GM23338 (cell line): ENCODE measurements at places on chromosomes 16 and 17. TPM values are rescaled to one million over a fixed set of nuclear protein-coding genes. Genes with fewer than 3 reads are reported as not detected.
A peak's percentile ranks its signal among the peaks of the same experiment; 100 is the strongest.

DNA sequence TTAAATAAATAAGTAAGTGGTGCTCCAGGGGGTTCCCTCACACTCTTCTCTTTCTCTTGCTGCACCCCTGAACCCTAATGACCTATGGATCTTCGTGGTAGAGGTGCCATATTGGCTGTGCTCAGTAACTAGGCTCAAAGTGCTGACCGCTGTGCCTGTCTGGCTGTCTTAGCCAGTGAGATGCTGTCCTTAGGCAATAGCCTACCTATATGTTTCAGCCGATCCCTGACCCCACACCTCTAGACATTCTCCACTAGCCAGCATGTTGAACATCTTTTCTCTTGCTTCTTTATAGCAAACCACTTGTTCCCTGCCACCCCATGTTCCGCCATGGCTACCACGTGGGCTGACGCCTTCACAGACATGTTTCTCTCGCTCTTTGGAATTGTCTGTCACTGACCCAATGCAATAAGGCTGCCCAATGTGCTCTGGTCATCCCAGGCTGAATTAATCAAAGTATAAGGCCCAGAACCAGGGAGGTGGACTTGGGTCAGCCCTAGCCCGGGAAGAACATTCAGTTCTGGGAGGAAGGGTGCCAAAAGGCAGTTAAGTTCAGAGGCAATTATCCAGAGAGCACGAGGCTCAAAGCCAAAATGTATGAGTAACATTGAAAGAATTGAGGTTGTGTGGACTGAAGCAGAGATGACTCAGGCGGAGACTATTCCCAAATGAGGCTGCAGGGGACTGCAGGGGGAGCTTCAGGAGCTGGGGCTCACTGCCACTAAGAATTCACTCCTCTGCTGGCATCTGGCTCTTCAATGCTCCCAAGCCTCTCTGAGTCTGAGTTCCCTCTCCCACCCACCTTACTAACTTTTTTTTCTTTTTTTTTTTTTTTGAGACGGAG is 28.7 kb upstream of the TNRC6A start:
- DNase-seq: peak; percentile 64
- H3K27ac ChIP-seq: no peak overlapping the region
- no peaks in the 10 kb centered on the region for H3K36me3 ChIP-seq
- no peaks in the 10 kb centered on the region for H3K27me3 ChIP-seq
- no peak overlapping the region for H3K4me3 ChIP-seq
- H3K4me1 ChIP-seq: peaks cover 6% of the 10 kb centered on the region; the same call in 1 of the 2 replicates

- peak; percentile 62 for DNase-seq
- H3K27me3 ChIP-seq: no peaks in the 10 kb centered on the region
- H3K27ac ChIP-seq: no peak overlapping the region
- H3K4me3 ChIP-seq: no peak overlapping the region
- H3K36me3 ChIP-seq: no peaks in the 10 kb centered on the region
- no peaks in the 10 kb centered on the region for H3K4me1 ChIP-seq
Measured at GRCh38 chr17:69058165-69058564, 2.6 kb downstream of the ABCA9 start.

TBC1D3E gene
- not detected in 2 replicates for total RNA-seq

- H3K4me3 ChIP-seq: no peak overlapping the region
- no peak overlapping the region for H3K27ac ChIP-seq
- no peak for DNase-seq
- peaks cover 5% of the 10 kb centered on the region for H3K4me1 ChIP-seq
Measured at GRCh38 chr17:16377941-16378341, 3.0 kb upstream of the UBB start.

NOS2 gene
- 1.8 and 2.7 TPM in 2 replicates for total RNA-seq

- DNase-seq: no peak
- H3K4me3 ChIP-seq: no peak overlapping the region
- H3K36me3 ChIP-seq: no peaks in the 10 kb centered on the region; the same call in 1 of the 2 replicates
- H3K4me1 ChIP-seq: peaks cover 7% of the 10 kb centered on the region; the same call in 1 of the 2 replicates
- no peaks in the 10 kb centered on the region for H3K27me3 ChIP-seq
Measured at GRCh38 chr16:47504599-47504998, 43.5 kb downstream of the PHKB start.

DNA sequence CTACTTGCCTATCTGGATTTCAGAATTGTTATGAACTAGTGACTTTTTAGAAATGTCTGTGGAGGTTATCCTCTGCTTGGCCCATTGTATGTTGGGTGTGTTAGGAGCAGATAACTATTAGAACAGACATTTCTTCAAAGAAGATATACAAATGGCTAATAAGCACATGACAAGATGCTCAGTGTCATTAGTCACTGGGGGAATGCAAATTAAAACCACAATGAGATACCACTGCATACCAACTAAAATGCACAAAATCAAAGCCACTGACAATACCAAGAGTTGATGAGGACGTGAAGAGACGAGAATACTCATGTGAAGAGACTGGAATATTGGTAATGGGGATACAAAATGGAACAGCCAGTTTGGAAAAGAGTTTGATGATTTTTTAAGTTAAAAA is 39.2 kb downstream of the CEP112 start:
- H3K4me1 ChIP-seq: no peaks in the 10 kb centered on the region
- DNase-seq: no peak
- H3K36me3 ChIP-seq: no peaks in the 10 kb centered on the region

DNA sequence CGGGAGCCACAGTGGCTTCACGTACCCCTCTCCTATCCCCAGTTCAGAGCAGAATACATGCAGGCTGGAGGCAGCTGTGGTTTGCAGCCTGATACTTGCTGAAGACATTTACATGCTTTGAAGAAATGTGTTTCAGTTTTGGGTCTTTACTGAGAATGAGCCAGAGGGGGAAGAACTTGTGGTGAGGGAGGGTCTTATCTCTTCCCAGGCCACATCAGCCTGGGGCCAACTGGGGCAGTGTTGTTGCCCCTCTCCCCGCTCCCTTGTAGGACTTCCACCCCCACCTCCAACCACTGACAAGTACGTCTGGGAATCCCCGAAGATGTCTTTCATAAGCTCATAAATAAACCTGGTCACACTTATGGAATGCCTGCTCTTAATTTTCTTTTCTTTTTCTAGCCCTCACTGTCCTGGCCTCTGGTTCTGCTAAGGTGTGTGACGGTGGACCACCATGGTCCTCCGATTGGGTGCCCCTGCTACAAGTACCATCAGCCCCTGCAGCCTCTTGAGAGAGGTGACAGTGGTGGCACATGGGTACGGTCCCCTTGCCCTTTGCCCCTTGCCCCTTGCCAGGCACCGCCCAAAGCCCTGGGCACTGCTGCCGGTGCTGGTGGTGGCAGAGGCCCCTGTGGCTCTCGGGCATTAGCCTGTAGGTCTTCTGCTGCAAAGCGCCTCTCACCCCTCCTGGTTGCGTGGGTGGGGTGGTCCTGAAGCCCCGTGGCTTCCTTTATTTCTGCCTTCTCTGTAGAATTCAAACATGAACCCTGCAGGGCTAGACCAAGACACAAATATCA is 144.8 kb upstream of the RPH3AL start:
- no peak overlapping the region for H3K4me3 ChIP-seq
- H3K27ac ChIP-seq: no peak overlapping the region
- H3K27me3 ChIP-seq: no peaks in the 10 kb centered on the region
- no peaks in the 10 kb centered on the region for H3K36me3 ChIP-seq

- no peaks in the 10 kb centered on the region for H3K4me1 ChIP-seq
- no peak for DNase-seq
- no peaks in the 10 kb centered on the region for H3K27me3 ChIP-seq
- H3K36me3 ChIP-seq: 0 out of 2 replicates have a peak, but pooled peaks cover 7% of the 10 kb centered on the region
- no peak overlapping the region for H3K4me3 ChIP-seq
Measured at GRCh38 chr17:4823373-4824089, 9.6 kb upstream of the MINK1 start.

LRRC37A3 gene
- total RNA-seq: 5.6 and 7.3 TPM in 2 replicates

PRAC2 gene
- total RNA-seq: not detected in 2 replicates

DNA sequence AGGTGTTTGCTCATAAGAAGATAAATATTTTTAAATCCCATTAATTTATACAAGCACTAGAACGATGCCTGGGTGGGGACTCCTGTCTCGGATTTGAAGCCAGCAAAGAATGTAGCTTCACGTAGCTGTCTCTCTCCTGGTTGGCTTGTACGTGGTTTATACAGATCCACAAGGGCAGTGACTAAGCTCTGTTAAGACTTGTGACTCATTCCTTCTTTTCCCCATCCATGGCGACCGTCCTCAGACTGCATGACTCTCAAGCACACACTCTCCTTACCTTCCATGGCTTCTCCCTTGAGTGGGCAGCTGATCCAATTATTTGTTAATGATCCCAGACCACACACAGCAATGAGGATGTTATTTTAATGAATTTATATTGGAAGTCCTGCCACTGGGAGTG is 679.7 kb upstream of the SOX9 start:
- H3K27me3 ChIP-seq: no peaks in the 10 kb centered on the region
- H3K36me3 ChIP-seq: no peaks in the 10 kb centered on the region
- no peaks in the 10 kb centered on the region for H3K4me1 ChIP-seq

- H3K4me3 ChIP-seq: no peak overlapping the region
- no peaks in the 10 kb centered on the region for H3K4me1 ChIP-seq
- H3K36me3 ChIP-seq: no peaks in the 10 kb centered on the region; the same call in 1 of the 2 replicates
- H3K27me3 ChIP-seq: no peaks in the 10 kb centered on the region
- DNase-seq: no peak
- no peak overlapping the region for H3K27ac ChIP-seq
Measured at GRCh38 chr16:6576606-6577005, 756.0 kb upstream of the RBFOX1 start.

- peaks cover 77% of the 10 kb centered on the region for H3K4me1 ChIP-seq
- H3K27ac ChIP-seq: peak overlapping the region; percentile 61; the same call in 1 of the 2 replicates
- no peaks in the 10 kb centered on the region for H3K36me3 ChIP-seq
- no peaks in the 10 kb centered on the region for H3K27me3 ChIP-seq
Measured at GRCh38 chr17:46121165-46121764, 72.0 kb downstream of the KANSL1 start.

DNA sequence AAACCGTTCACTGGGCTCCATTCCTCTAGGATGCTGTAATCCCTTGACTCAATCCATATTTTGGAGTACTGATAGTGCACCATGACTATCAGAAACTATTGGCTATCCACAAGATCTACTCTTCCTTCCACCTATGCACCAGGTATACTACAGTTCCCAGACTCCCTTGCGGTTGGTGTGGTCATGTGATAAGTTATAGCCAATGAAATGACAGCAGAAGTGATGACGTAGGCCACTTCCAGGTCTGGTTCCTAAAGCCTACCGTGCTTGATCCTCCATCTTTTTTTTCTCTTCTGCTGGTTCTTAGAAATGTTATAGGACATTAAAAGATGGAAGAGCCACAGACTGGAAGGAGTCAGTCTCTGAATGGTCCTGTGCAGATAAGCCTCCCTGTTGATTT is 278.8 kb upstream of the C16orf82 start:
- no peak overlapping the region for H3K4me3 ChIP-seq
- DNase-seq: no peak
- no peaks in the 10 kb centered on the region for H3K36me3 ChIP-seq
- no peaks in the 10 kb centered on the region for H3K4me1 ChIP-seq

DNA sequence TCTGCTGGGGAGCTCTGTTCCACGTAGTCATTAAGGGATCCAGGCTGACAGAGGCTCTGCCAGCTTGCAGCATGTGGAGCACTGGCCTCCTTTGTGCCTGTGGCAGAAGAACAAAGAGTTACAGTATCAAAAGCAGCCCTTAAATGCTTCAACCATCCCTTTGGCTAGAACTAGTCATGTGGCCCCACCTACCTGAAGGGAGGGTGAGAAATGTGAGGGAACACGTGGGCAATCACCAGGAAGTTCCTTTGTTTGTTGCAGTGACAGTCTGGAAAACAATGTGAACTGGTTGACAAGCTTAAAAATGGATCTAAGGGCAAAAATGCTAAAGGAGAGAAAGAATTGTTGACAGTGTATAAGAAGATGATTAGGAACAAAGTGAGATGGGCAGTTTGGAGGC is 290.4 kb upstream of the HSBP1 start:
- H3K4me3 ChIP-seq: no peak overlapping the region
- no peak overlapping the region for H3K27ac ChIP-seq
- DNase-seq: peak; percentile 4
- H3K27me3 ChIP-seq: no peaks in the 10 kb centered on the region
- no peaks in the 10 kb centered on the region for H3K4me1 ChIP-seq
- H3K36me3 ChIP-seq: no peaks in the 10 kb centered on the region

DNA sequence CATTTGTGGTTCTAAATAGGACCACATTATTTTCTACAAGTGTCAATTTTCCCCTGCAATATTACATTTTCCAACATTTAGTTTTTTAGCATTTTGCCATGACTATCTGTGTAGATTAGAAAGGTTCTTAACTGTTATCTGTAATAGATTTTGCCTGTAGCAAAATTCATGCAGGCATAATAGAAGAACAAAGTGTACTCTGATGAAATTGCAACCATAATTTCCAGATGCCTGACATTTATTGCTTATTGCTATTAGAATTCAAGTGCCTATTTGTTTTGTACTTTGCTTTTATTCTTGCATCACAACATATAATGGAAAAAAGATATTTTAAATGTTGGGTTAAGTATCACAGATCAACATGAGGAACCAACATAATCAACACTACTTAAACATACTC is 337.7 kb downstream of the TOX3 start:
- H3K4me3 ChIP-seq: no peak overlapping the region
- no peaks in the 10 kb centered on the region for H3K4me1 ChIP-seq

DNA sequence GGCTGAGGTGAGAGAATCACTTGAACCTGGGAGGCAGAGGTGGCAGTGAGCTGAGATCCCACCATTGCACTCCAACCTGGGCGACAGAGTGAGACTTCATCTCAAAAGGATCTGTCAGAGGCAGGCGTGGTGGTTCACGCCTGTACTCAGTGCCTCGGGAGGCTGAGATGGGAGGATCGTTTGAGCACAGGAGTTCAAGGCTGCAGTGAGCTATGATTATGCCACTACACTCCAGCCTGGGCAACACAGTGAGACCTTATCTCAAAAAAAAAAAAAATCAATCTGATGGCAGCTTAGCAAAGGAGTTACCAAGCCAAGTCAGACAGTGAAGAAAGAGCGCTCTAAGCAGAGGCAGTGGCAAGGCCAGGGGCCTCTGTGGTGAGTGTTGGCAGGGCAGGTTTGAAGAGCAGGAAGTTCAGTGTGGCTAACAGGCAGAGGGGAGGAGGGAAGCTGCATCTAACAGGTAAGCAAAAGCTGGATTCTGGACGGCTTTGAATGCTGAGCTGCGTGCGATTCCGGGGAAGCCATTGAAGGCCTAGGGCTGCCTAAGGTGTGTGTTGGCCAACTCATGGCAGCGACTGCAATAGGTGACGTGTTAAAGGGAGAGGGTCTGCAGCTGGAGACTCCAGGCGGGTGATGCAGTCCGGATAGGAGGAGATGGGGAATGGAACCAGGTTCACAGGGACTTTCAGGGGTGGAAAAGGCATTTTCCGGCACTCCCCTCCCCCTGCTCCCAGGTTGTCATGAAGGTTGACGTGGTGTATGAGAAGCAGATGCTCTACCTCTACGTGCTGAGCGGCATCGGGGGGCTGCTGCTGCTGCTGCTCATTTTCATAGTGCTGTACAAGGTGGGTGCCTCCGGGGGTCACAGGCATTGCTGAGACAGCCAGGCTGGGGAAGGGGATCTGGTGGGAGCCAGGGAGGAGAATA is 7.0 kb downstream of the ZNF768 start:
- H3K27ac ChIP-seq: no peak overlapping the region
- no peak overlapping the region for H3K4me3 ChIP-seq

- no peaks in the 10 kb centered on the region for H3K36me3 ChIP-seq
- H3K4me1 ChIP-seq: peaks cover 29% of the 10 kb centered on the region
- DNase-seq: no peak
- H3K27ac ChIP-seq: no peak overlapping the region
- peaks cover 8% of the 10 kb centered on the region for H3K27me3 ChIP-seq
- H3K4me3 ChIP-seq: no peak overlapping the region
Measured at GRCh38 chr16:27318392-27319256, 4.8 kb downstream of the IL4R start.

- DNase-seq: no peak
- H3K4me3 ChIP-seq: no peak overlapping the region
- no peaks in the 10 kb centered on the region for H3K4me1 ChIP-seq
- H3K27ac ChIP-seq: no peak overlapping the region
- H3K27me3 ChIP-seq: no peaks in the 10 kb centered on the region
Measured at GRCh38 chr16:11169641-11170040, 86.4 kb downstream of the SOCS1 start.

SYT17 gene
- total RNA-seq: 6.9 and 9.5 TPM in 2 replicates

ADAMTS18 gene
- total RNA-seq: 0.90 TPM in 1 of 2 replicates, not detected in the other
